Activated T-cell treated with anti-CD3 and anti-CD28 coated beads, Interleukin-2, amount 50 U/mL, for 72 hours (primary cell): ENCODE measurements at places on chromosomes 16 and 17. TPM values are rescaled to one million over a fixed set of nuclear protein-coding genes. Genes with fewer than 3 reads are reported as not detected.

DNA sequence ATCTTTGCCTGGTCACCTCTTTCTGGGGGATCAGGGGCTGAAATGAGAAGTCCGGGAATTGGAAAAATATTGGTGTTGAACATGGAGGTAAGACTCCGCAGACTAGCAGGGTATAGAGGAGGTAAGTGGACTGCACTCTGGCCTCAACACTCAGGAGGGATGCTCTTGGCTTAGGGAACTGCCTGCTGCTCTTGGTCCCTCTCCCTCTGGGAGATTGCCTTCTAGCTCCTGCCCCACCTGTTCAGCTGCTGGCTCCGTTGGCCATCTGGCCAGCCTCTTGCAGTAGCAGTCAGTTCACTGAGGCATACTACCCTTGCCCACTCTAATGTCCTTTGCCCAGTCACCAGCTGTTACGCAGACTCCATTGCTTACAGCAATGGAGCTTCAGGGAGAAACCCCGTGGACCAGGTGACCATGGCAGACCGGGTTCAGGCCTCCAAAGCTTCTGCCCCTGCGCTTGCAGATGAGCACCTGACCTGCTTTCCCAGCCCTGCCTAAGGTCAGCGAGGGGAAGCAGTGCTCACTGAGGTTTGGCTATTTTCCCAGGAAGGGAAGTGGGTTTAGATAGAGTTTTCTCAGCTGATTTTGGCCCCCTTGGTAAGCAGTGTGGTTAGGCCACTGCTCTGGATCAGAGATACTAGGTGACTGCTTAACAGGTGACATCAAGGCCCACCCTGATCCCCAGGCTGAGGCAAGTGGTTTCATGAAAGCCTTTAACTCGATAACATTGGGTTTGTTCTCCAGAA lies 11.9 kb downstream of the CDK5RAP3 start:
- no peak for DNase-seq

- DNase-seq = no peak
Measured at GRCh38 chr17:14579716-14580115, 278.8 kb downstream of the HS3ST3B1 start.

GRCh38 chr16:58814348-58814801 lies 80.3 kb upstream of the GOT2 start:
- peak; percentile 45 for DNase-seq

The TEKT5 gene
- total RNA-seq = 0.23 TPM

- DNase-seq = no peak
Measured at GRCh38 chr17:8922928-8923327, 42.6 kb downstream of the PIK3R5 start.

DNA sequence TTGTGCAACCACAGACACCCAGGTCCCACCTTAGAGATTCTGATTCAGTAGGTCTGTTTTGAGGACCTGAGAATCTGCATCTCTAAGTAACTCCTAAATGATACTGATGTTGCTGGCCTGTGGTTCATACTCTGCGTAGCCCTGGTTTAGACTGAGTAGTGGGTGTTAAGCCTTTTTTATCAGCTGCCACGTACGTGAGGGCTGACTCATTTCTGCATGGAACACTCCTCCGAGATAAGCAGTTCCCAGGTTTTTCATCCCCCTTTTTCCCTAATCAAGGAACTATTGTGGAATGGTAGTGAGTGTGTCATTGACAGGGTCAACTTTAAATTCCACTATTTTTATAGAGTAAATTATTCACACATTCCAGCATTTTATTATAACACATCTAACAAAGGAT lies 26.1 kb downstream of the CDRT4 start:
- no peak for DNase-seq

The ABCA10 gene
- 2.0 TPM for total RNA-seq

The TBC1D26 gene
- total RNA-seq = not detected

GRCh38 chr16:28067604-28068379 lies 4.3 kb upstream of the GSG1L start:
- DNase-seq = no peak

The MPP3 gene
- total RNA-seq = not detected

DNA sequence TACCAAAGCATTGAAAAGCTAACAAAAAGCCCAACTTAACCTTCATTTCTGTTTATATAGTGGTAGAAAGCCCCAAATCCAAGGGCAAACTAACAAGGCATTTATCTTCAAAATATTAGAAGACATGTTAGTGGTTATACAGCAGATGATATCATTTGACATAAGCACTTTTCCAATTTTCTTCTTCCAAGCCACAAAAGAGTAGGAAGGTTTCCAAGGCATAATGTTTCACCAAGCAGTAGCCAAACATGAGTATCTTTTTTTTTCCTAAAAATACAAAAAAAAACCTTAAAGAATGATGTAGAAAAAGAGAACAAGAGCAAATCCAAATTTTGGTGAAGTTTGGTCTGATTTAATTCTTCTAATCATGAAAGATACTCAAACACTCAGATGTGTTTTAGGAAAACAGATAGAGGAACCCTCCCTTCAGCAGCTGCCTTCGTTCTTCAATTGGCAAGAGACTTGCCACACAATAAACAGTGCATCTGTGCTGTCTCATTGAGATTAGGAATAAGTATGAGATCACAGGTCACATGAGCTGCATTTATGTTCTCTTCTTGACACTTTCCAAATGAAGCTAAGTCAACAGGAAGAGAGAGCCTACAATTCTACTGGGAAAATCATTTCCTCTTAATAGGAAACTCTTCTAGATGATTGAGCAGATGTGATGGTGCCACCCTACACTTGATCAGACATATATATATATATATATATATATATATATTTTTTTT lies 106.7 kb downstream of the TTC19 start:
- DNase-seq = no peak

- no peak for DNase-seq
Measured at GRCh38 chr17:40651939-40652338, 4.3 kb upstream of the SMARCE1 start.

The CHST5 gene
- total RNA-seq = not detected

DNA sequence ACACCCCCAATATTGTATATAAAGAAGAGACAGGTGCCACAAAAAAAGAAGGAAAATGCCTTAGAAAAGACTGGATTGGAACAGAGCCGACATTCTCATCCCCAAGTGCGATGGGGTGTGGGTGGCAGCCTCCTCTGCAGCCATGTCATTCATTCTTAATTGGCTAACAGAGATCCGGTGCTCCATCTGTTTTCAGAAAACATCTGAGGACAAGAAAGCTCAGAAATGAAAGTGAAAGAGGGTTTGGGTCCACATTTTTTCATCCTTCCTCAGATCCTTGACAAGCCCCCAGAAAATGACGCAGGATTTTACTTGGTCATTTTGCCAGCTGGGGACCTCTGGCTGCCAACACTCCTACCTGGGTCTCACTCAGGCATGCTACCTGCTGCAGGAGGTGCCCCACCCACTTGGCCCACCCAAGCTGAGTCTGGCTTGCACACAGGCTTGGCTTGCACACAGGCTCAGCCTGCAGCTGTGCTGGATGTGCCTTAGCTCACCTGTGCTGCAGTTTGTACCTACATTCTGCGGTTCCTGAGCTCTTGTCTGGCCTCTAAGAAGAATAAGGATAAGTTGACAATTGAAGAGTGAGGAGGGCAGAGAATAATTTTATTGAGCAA lies 21.9 kb downstream of the KIF2B start:
- no peak for DNase-seq

GRCh38 chr17:17551361-17551760 lies 40.1 kb downstream of the PEMT start:
- DNase-seq = no peak

- no peak for DNase-seq
Measured at GRCh38 chr17:17502741-17503565, 6.8 kb upstream of the RASD1 start.

DNA sequence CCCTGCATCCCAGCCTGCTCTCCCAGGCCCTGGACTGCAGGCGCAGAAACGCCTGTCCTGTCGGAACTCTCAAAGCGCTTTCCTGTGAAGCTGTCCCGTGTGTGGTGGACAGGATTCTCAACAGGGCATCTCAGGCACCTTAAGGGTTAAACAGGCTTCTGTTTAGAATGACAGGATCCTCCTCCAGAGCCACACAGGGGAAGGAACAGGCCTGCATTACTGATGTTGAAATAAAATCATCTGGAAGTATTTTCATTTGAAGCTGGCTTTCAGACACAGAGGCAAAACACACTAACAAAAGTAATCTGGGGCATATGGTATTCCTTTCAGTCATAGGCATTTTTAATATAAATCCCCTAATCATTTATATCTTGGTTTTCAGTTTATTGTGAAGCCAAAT lies 7.4 kb downstream of the HS3ST3A1 start:
- DNase-seq = no peak

- peak; percentile 90 for DNase-seq
Measured at GRCh38 chr17:58082870-58083490, at the start of gene DYNLL2. Gene DYNLL2 (plus strand): TSS chr17:58083419. CDS start chr17:58087091, 3,672 bp downstream.

- DNase-seq = no peak
Measured at GRCh38 chr16:87330257-87330624, 13.0 kb upstream of the C16orf95 start.

DNA sequence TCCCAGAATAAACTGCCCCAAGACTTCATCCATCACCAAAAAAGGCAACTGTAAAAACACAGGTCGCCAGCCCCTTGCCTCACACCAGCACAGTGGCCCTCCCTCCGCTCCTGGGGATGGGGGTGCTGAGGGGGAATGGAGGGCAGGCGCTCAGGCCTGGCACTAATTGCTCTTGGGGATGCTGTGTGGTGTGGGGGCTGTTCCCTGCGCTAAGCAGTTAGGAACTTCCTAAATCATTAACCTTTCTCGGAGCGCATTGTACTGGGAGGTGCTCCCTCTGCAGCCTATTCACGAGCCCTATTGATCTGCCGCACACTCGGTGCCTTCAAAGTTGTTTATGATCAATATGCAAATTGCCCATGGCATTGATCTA lies 199.9 kb downstream of the ZFHX3 start:
- no peak for DNase-seq

GRCh38 chr17:12642034-12642433 lies 23.7 kb upstream of the MYOCD start:
- DNase-seq = no peak

DNA sequence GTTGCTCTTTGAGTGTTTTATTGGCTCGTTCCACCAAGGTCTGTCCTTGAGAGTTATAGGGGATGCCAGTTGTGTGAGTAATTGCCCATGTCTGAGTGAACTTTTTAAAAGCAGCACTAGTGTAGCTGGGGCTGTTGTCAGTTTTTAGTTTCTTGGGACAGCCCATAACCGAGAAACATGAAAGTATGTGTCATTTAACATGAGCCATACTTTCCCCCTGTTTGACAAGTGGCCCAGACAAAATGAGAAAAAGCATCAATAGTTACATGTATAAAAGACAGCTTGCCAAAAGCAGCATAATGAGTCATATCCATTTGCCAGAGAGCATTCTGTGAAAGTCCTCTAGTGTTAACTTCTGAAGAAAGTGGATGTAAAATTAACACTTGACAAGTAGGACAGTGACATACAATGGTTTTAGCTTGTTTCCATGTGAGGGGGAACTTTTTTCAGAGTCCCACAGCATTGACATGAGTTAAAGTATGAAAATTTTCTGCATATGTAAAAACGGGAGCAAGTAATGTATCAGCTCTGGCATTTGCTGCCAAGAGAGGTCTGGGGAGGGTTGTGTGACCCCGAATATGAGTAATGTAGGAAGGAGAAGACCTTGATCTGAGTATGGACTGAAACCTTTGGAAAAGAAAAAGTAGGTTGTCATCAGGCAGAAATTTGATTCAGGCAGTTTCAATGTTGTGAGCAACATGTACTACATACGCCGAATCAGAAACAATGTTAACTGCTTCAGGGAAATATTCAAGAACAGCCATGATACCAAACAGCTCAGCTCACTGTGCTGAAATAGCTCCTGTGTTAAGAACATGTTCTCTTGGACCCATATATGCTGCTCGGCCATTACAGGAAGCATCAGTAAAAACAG lies 56.8 kb upstream of the ARL4D start:
- no peak for DNase-seq

DNA sequence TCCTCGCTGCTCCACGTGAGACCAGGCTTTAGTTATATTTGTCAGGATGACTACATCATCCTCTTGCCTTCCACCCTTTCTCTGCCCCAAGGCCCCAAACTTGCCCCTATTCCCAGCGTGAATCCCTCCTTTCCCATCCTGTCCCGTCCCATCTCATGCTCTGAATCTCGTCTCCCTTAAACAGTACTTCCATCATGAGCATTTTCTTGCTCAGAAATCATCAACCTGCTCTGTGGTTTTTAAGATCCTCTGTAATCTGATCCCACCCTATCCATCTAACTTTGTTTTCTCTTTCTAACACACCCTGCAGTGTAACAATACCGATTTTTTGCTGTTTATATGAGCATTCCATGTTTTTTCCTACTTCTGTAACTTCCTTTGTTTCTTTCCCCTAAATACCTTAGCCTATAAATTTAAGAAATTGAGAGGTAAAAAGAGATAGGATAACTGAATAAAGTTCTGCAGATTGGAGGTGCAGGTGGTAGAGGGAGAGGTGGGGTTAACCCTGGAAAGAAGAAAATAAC lies 39.7 kb downstream of the MRTFB start:
- DNase-seq = no peak

The ZPBP2 gene
- total RNA-seq = 0.81 TPM

DNA sequence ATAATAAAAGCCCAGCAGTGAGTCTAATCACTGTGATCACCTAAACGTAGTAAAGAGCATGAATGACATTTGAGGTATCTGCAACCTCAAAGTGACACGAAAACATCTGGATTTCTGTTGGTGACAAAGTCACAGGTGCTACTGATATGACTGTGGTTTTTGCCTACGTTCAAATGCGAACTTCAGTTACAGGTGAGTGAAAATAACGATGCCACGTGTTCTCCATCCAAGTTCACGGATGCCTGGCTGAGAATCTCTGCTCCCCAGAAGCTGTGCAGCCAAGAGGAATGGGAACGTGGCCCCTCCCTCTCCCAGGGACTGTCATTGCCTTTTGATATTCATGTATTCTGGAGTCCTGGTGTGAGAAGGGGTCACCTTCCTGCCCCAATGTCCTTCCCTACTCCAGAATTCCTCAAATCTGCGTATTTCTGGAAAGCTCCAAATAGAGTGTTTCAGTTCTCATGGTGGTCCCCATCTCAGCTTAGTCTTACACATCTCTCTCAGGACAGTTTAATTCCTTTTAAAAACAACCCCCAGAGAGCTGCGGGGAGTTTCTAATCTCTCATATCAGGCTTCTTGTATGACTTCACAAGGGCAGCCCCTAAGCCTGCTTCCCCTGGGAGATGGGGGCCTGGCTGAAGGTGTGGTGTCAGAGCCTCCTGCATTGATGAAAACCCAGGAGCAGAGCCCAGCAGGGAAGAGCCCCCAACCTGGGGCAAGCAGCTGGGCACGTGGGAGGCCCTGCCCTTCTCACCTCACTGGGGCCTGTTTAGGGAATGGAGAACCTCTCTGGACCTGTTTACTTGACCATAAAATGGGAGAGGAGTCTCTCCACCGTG lies 25.8 kb downstream of the PIK3R5 start:
- DNase-seq = peak; percentile 71
